Left ventricle myocardium inferior (tissue), 1 donor: ENCODE measurements at places on chromosomes 12 and 14. TPM values are rescaled to one million over a fixed set of nuclear protein-coding genes. Genes with fewer than 3 reads are reported as not detected.

Gene B4GALNT3
- 43.4 TPM for total RNA-seq

DNA sequence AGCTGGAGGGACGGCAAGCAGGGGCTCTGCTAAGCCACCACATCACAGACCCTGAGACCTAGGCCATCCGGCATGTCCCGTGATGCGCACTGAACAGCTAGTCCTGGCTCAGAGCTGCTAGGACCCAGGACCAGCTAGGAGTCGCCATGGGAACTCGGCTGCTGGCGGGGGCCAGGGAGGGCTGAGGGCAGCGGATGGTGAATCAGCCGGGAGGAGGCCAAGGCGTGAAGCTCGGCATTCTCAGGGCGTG is 5.1 kb downstream of the AHNAK2 start:
- peak; percentile 57 for DNase-seq

Gene FOXN4
- total RNA-seq, result not detected

DNA sequence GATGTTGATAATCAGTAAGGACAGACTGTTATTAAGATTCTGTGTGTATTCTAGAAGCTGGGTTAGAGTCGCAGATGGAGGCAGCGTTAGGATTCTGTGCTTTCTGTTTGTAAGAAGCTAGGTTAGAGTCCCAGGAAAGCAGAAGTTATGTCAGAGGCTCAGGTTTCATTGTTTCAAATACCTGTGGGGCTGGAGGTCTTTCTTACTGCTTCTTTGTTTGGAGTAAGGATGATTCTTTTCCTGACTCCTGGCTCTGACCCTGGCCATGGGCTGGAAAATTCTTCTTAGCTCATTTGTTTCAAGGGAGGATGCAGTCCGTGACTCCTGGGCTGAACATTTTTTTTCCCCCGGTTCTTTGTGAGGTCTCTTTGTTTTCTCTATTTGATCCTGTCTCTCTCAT is 5.2 kb downstream of the MUCL1 start:
- DNase-seq, result no peak

DNA sequence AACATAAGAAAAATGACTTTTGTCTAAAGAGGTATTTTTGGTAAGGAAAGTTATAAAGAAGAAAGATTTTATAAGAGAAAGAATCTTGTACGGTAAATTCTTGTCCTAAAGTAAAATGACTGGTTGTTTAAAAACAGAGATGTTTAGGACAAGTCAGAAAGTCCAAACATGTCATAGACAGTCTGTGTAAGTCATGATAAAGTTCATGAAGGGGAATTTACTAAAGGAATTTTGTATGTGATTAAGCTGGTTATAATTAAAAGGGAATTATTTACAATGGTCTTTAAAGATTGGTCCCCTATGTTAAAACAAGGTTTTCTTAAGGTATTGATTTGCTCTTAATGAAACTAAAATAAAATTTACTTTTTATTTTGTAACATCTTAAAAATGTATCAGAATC is 269.4 kb upstream of the CCDC196 start:
- DNase-seq, result no peak

GRCh38 chr14:36214476-36215216 is 38.1 kb upstream of the PTCSC3 start:
- no peak for DNase-seq

Gene CNIH1
- total RNA-seq, result 89.0 TPM

DNA sequence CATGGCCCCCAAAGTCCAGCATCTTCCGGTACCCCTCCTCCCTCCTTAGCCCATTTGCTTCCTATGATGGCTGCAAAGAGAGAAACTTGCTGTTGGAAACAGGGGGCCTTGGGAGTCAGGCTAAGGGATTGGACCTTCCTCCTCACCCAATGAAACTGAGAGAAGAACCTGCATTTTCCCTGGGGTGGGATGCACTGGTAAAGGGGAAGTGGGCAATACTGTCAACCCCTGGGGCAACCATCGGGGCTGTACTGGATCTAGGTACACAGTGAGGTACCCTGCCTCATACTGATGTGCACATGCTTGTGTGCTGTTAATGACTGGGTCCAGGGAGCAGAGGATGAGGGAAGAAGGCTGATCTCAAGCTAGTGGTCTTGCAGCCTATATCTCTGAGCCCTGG is 11.0 kb upstream of the JPH4 start:
- DNase-seq, result no peak

- DNase-seq, result no peak
These were observed 2.7 kb downstream of the PITPNM2 start for GRCh38 chr12:123148223-123148622.

- DNase-seq, result no peak
These were observed 12.3 kb upstream of the GLT1D1 start for GRCh38 chr12:128840862-128841468.

Gene POTEG
- not detected for total RNA-seq

DNA sequence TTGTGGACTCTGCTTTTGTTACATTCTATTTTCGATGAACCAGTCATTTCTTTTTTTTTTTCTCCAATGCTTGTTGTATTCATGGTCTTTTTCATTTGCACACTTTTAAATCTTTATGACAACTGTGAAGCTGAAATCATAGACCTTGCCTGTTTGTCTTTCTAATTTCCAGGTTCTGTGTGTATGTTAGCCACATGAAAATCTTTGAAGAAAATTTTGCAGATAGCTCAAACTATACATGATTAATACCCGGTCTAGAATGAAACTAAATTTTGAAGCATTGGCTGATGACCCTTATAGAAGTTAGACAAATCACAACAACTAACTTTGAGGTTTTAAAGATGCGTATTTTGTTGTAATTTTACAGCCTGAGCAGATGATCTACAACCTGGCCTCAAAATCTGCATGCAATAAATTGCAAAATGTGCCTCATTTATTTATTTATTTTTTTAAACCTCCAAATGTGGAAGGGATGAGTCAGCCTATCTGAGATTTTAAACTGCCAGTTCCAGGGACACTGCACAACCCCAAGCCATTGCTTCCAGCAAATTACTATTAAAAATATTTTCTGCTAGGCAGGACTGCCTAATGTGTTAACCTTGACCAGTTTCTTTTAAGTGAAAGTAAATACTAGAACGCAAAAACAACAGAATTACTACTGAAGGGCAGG is 96.3 kb upstream of the NAV3 start:
- DNase-seq, result no peak

Gene PIK3C2G
- total RNA-seq, result not detected

DNA sequence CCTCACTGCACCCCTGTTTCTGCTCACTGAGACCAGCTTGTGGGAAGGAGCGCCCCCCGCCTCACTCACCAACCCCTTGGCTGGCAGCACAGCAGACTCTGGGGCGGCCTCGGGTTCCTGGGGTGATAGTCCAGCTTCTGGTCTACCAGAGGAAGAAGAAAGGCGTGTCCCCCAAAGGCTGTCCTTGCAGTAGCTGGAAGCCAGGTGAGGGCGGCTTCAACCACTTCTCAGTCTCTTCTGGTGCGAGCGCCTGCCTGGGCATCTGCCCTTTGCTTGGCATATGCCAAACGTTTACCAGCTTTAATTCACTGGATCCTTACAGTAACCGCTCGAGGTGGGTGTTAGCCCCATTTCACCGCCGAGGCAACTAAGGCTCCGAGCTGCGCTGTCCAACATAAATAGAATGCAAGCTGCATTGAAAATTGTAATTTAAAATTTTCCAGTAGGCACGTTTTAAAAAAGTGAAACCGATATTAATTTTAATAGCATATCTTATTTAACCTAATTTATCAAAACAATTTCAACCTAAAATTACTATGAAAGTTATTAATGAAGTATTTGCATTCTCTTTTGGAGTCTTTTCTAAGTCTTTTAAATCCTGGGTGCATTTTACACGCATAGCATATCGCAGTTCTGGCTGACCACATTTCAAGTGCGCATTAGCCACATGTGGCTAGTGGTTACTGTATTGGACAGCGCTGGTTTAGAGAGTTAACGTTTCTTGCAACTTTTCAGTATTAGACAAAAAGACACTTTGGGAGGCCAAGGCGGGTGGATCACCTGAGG is 872 bp downstream of the FAM177A1 start:
- no peak for DNase-seq

Gene RNASE7
- not detected for total RNA-seq

DNA sequence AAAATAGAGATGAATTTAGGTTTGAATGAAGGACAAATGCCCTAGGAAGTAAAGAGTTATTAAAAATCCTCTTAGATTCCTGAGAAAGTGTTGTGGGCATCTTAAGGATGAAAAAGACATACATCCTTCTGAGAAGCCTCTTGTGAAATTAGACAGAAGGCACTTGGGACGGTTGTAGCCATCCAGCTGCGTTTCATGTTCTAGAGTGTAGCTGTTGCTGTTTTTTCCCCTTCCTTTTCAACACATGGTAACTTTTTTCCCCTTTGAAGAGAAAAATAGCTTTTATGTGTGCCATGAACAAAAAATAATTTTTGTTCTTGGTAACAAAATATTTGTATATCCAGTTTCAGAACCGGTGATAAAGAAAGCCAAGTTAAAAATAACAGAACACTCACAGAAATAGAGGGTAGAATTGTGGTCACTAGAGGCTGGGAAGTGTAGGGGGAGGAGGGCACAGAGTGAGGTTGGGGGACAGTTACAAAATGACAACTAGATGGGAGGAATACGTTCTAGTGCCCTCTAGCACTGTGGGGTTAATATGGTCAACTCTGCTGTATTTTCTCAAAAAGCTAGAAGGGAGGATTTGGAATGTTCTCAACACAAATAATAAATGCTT is 58.4 kb downstream of the PTHLH start:
- no peak for DNase-seq

DNA sequence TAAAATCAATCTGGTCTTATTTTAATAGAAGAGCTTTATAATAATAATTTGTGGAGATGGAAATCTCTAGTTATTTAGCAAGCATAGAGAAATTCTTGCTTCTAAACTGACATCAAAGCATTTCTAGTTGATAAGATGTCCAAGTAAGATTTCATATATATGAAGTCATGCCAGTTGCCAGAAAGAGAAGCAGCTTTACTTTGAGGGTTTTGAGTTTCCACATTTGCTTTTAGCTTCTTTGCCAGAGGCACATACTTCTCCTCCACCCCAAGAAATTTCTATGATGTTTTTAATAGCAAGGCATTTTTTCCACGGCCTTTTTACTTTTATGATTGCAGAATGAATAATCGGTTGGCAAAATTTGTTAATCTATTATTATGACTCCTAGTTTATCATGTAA is 24.2 kb upstream of the YAF2 start:
- no peak for DNase-seq

Gene CCDC196
- not detected for total RNA-seq

DNA sequence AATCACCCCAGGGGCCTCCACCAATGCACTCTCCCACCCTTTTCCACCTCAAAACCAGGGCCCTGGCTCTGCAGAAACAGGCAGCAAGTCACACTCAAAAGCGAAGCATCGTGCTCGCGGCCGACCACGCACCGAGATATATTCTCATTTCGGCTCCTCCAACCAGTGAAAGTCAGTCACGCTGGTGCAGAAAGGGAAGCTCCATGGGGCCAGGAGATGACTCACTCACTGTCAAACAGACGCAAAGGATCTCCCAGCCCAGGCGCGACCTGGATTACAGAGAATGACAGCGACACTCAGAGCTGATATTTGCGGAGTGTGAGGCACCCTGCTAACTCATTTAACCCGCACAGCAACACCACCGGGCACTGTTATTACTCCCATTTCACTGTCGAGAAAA is 173.6 kb downstream of the CALM1 start:
- no peak for DNase-seq

DNA sequence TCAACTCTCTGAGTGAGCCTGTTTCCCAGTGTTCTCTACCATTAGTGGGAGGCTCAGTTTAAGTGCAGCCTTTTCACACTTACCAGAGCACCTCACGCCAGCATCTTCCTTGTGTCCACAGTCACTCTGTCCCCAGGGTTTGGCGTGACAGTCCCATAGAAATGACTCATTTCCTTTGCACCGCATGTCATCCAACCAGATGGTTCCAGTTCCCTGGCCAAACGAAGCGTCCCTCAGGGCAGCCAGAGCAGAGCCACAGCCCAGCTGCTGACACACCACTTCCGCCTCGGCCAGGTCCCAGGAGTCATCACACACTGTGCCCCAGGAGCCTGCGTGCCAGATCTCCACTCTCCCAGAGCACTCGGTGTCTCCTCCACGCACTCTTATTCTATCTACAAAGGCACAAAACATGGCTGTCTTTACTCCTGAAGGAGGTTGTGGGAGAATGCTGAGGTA is 65.4 kb downstream of the ACSM4 start:
- DNase-seq, result peak; percentile 48

Gene AICDA
- not detected for total RNA-seq

GRCh38 chr14:44833376-44834060 is 128.2 kb downstream of the KLHL28 start:
- no peak for DNase-seq

Gene AMIGO2
- total RNA-seq, result 2.3 TPM
